Effector memory CD4-positive, alpha-beta T cell (primary cell): ENCODE measurements at places on chromosomes 2 and 18.

GRCh38 chr18:55244546-55244945 is 285.3 kb upstream of the CCDC68 start:
- H3K27ac ChIP-seq: no peak overlapping the region
- DNase-seq: no peak
- no peak overlapping the region for H3K4me3 ChIP-seq
- H3K36me3 ChIP-seq: no peaks in the 10 kb centered on the region
- no peaks in the 10 kb centered on the region for H3K27me3 ChIP-seq
- no peaks in the 10 kb centered on the region for H3K4me1 ChIP-seq

DNA sequence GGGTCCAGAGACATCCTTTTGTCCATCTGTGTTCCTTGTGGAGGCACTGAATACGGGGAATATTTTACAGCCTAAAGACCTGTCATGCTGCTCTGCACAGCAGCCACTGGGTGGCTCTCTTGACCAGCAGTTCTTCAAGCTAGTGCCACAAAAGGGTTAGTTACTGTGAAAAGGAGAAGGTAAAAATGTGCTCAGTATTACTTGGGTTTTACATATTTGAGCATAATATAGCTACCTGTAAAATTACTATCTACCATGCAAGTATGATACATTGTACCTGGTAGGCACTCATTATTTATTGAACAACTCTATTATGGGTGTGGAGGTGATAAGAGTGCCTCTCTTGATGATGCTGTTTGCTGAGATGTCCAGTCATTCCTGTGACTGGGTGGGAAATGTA is 23.6 kb downstream of the FZD5 start:
- no peaks in the 10 kb centered on the region for H3K27me3 ChIP-seq
- no peak for DNase-seq
- H3K4me3 ChIP-seq: no peak overlapping the region
- no peaks in the 10 kb centered on the region for H3K4me1 ChIP-seq
- no peak overlapping the region for H3K27ac ChIP-seq

GRCh38 chr18:63570721-63571120 is 16.4 kb upstream of the SERPINB13 start:
- no peak overlapping the region for H3K4me3 ChIP-seq
- H3K27me3 ChIP-seq: no peaks in the 10 kb centered on the region
- DNase-seq: no peak
- H3K36me3 ChIP-seq: no peaks in the 10 kb centered on the region
- H3K27ac ChIP-seq: no peak overlapping the region

GRCh38 chr2:128594953-128595677 is 276.4 kb upstream of the HS6ST1 start:
- H3K27ac ChIP-seq: no peak overlapping the region
- no peak overlapping the region for H3K4me3 ChIP-seq
- no peaks in the 10 kb centered on the region for H3K4me1 ChIP-seq
- DNase-seq: no peak
- no peaks in the 10 kb centered on the region for H3K27me3 ChIP-seq

DNA sequence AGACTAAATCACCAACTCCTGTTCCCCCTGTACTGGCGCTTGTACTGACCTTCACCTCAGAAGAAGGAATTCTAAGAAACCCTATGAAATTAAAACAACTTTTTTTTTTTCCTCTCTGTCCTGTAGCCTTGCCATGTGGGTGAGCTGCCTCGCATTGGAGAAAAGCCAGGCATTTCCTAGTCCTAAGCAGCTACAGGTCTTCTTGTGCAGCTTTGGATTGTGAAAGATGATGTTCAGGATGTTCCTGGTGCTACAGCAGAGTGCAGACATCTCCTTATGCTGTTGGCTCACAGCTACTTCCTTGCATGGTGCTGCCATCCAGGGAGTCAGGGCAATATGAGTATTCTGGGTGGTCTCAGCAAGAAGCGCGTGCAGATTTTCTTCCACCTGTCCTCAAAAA is 11.9 kb downstream of the PIK3C3 start:
- no peak overlapping the region for H3K27ac ChIP-seq
- H3K27me3 ChIP-seq: no peaks in the 10 kb centered on the region
- peaks cover 36% of the 10 kb centered on the region for H3K36me3 ChIP-seq
- peaks cover 2% of the 10 kb centered on the region for H3K4me1 ChIP-seq
- H3K4me3 ChIP-seq: no peak overlapping the region

DNA sequence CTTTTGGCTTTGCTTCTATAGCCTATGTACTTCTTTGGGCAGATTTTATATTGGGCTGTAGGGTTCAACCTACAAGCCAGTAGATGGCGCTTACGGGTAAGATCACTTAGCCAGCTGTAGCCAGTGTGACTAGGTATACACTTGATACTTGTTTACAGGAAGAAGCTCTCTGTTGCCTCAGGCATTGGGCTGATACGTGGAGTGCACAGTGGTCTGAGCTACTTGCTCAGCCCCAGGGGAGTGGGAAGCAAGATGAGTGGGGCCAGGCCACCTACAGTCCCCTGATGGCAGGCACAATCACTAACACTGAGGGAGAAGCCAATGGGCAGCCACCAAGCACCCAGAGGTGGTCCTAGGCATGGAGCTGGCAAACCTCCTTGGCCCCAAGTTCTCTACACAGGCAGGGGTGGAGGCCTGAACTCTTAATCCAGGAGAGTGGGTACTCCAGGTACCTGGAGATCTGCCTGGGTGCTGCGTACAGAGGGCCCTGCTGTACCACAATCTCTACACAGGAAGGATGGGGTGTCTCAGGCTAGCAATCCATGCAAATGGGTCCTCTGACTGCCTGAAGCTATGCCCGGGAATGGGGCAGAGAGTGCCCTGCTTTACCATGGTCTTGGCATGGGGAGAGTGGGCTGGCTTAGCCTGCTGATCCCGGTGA is 122.2 kb downstream of the NCOA1 start:
- H3K4me3 ChIP-seq: no peak overlapping the region
- DNase-seq: no peak
- no peaks in the 10 kb centered on the region for H3K27me3 ChIP-seq
- no peaks in the 10 kb centered on the region for H3K36me3 ChIP-seq
- H3K27ac ChIP-seq: no peak overlapping the region
- H3K4me1 ChIP-seq: no peaks in the 10 kb centered on the region

- DNase-seq: no peak
- H3K27ac ChIP-seq: no peak overlapping the region
- no peaks in the 10 kb centered on the region for H3K27me3 ChIP-seq
- no peaks in the 10 kb centered on the region for H3K36me3 ChIP-seq
- H3K4me1 ChIP-seq: no peaks in the 10 kb centered on the region
Measured at GRCh38 chr18:32730620-32731091, 42.2 kb downstream of the KLHL14 start.
